NCI-H1436 (cell line): ENCODE measurements at places on chromosomes 7 and 10.

GRCh38 chr10:86045896-86046295 is 320.7 kb downstream of the GRID1 start:
- DNase-seq, result no peak

DNA sequence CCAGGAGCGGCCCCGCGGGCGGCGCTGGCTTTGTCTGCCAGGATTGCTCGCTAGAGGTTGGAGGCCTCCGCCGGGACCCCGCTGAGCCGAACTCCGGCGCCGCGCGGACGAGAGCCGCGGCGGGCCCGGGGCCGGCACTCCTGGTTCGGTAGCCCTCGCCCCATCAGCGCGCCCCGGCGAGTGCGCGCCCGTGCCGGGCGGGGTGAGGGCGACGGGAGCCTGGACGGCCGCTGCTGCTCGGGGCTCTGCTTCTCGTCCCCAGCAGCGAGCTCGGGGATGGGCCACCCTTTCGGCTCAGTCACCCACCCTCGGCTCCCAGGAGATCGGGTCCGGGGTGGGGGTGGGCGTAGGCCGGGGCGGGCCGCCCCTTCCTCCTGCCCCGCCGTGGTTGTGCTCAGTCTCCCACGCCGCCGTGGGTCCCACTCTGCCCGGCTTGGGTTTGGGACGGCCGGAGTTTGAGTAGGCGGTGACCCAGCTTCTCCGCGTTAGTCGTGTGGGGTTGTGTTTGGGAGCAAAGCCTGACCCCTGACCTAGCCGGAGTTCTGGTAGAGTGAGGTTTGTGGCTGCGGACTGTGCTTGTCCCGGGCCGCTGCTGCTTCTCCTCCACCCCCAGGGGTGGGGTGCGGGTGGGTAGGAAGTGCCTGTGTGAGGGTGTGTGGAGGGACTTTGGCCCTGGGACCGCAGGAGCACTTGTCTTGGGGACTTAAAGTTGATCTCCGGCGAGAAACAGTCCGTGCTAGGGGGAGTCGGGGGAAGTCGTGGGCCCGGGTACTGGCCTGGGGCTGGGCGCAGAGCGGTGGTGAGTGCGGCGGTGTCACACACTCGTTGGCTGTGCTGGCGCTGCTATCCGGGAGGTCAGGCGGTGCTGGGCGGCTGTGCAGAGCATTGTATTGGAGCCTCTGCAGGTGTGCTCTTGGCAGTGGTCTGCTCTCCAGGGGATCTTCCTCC is 677 bp downstream of the TSPAN14 start:
- no peak for DNase-seq

- peak; percentile 35 for DNase-seq
Measured at GRCh38 chr7:73308665-73309214, at the start of gene NSUN5. Gene NSUN5, minus strand, starts transcription at chr7:73308826. Its CDS starts 36 bp downstream, at chr7:73308790.

DNA sequence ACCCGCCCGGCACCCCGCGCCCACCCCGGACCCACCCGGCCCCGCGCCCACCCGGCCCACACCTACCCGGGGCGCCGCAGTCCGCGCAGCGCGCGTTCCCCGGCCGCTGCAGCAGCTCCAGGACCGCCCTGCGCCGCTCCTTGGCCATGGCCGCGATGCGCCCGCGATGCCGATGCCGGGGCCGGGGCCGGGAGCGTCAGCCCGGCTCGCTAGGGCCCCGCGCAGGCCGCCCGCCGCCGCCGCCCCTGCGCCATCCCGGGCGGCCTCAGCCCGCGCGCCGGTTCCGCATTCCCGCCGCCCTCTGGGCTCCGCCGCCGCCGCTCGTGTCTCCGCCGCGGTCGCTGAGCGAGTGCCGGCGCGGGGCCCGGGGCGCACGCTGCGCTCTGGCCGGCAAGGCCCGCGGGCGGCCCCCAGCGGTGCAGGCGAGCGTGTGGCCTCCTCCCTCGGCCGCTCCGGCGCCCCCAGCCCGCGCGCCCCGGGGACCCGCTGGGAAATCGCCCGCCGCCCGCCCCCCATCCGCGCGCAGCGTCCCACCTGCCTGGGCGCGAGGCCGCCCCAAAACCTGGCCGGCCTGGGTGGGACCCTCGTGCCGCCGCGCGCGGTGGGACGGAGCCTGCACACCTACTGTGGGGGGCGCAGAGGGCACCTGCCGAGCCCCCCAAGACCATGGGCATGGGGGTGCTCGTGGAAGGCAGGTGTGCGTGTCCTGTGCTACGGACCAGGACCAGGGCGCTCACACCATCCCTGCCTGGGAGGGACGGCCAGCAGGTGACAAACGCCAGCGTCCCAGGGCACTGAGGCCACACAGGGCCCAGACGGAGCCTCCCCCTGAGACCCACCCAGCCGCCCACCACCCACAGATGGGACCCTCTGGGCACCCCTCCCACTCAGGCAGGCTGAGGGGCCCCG is at the start of gene ADAP1:
Gene ADAP1 (minus strand): TSS at position 351 of the 909 bp plus-strand sequence. CDS start 203 bp downstream, at position 148.
- no peak for DNase-seq

DNA sequence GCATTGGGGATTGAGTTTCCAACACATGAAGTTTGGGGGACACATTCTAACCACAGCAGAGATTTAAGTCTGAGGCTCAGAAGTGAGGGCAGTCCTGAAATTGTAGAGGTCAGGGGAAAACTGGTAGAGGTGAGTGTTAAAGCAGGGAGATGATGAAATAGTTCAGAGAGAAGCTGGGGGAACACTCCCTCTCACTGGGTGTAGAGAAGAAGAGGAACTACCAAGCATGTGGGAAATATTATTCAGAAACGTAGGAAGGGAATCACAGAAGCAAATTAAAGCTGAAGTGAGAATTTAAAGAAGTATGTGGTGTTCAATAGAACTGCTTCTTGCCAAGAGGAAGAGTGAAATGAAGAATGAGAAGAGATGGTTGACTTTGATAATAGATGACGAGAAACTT is 121.5 kb upstream of the FAM3C start:
- DNase-seq, result no peak

- DNase-seq, result no peak
Measured at GRCh38 chr7:1017586-1018333, 26.6 kb upstream of the GPR146 start.

- peak; percentile 47 for DNase-seq
Measured at GRCh38 chr10:68560186-68560942, at the start of gene TET1. Gene TET1, plus strand, starts transcription at chr10:68560337. Its CDS starts 12,002 bp downstream, at chr10:68572339.

DNA sequence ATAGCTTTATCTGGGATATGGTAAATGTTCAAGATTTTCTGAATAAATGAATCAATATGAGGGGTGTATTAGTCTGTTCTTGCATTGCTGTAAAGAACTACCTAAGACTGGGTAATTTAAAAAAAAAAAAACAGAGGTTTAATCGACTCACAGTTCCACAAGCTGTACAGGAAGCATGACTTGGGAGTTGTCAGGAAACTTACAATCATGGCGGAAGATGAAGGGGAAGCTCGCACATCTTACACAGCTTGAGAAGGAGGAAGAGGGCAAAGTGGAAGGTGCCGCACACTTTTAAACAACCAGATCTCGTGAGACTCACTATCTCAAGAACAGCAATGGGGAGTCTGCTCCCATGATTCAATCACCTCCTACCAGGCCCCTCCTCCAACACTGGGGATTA is 32.5 kb upstream of the OTUD1 start:
- DNase-seq, result no peak

GRCh38 chr10:17074541-17074847 is 55.1 kb downstream of the CUBN start:
- DNase-seq, result no peak

DNA sequence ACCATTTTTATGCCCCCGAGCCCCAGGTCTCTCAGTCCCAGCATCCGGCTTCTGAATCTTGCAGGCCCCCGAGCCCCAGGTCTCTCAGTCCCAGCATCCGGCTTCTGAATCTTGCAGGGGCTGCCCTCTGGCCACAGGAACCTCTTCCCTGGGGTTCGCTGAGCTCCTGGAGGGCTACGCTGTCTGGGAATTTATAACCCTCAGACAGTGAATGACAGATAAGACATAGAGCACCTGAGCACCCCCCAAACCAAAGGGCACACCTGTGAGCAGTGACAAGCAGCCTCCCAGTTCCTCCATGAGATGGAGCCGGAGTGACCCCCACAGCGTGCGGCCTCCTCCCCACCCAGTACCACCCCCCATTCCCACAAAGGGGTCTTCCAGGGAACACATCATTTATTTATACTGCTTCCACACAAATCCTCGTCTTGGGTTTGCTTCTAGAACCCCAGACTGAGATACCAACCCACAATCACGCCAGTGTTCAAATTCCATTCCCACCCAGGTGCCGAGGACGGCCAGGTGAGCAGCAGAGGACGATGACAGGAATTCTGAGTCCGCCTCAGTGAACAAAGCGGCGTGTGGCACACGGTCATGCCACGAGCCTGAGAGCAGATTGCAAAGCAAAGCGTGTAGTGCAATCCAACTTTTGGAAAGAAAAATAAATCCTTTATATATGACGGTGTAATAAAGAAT is 57.7 kb upstream of the FAM20C start:
- DNase-seq, result no peak

- no peak for DNase-seq
Measured at GRCh38 chr10:83122336-83122735, 1017.0 kb upstream of the GHITM start.

DNA sequence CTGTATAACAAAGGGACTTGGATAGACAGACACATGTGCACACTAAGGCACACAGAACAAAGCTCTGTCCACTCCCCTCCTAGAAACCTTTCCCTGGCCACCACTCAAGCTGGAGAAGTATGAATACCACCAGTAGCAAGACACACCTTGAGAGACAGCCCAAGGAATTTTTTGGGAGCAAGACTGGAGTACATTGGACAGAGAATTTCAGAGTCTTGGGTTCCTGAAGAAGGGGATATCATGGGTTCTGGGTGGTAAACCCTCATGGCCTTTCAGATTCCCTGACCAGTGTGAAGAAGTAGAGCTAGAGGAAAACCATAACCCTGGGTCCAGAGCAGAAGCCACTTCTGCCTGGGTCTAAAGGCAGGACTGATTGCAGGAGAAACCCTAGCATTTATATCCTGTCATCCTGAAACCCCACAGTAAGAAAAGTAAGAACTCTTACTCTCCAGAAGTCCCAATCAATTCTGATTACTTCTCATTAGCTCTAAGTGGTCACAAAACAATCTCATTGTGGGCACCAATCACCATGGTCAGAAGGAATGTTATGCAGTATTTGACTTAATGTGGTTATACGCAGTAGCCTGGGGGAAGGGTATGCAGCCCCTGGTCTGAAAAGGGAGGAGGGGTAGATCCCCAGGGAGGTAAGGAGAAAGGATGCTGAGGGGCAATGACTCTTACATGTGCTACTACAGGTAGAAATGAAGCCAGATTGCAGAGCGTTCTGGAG is 20.4 kb upstream of the MACC1 start:
- DNase-seq, result no peak

- DNase-seq, result no peak
Measured at GRCh38 chr7:1268076-1268815, 35.6 kb downstream of the UNCX start.

DNA sequence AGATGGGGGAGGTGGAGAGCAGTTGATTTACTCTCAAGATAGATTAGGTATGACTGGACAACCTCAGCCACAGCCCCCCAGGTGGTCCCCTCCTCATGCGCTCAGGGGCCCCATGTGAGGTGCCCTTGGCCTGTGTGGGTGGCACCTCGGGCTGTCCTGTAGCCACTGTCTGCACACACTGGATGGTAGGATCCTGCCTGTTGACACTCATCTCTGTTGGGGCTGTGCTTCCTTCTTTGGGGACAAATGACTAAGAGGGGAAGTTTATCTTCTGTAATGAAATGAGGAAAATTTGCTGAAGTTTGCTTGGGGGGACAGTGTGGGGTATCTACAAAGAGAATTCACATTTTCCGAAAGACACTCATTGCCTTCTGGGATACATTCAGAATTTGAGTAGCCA is 53.6 kb upstream of the ANTXRL start:
- no peak for DNase-seq

DNA sequence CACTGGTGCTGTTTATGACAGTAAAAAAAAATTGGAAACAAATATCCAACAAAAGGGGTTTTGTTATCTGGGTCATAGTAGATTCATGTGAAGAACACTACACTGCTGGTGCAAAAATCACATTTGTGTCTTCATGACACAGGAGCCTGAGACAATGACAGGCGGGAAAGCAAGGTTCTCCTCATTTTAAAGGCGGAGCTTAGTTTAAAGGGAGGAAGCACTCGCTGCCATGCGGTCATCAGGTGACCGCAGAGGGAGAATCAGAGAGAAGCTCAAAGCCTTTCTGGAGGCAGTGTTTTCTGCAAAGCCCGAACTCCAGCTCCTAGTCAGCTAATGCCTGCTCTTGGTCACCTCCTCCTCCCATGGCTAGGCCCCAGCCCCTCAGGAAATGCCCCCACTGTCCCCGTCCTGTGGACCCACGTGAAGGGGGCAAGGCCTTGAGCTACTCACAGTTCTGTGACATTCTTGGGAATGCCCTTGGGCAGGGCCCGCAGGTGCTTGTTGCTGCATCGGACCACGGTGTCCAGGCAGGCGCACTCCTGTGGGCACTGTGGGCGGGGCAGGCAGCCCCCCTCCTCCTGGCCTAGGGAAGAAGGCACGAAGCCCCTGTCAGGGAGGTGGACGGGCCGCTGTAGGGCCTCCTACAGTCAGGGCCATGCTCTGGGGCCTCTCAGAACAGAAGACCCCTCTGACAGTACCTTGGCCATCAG is 146.1 kb downstream of the SLIT1 start:
- DNase-seq, result no peak

- no peak for DNase-seq
Measured at GRCh38 chr7:105015390-105015965, 1.5 kb downstream of the KMT2E start.

DNA sequence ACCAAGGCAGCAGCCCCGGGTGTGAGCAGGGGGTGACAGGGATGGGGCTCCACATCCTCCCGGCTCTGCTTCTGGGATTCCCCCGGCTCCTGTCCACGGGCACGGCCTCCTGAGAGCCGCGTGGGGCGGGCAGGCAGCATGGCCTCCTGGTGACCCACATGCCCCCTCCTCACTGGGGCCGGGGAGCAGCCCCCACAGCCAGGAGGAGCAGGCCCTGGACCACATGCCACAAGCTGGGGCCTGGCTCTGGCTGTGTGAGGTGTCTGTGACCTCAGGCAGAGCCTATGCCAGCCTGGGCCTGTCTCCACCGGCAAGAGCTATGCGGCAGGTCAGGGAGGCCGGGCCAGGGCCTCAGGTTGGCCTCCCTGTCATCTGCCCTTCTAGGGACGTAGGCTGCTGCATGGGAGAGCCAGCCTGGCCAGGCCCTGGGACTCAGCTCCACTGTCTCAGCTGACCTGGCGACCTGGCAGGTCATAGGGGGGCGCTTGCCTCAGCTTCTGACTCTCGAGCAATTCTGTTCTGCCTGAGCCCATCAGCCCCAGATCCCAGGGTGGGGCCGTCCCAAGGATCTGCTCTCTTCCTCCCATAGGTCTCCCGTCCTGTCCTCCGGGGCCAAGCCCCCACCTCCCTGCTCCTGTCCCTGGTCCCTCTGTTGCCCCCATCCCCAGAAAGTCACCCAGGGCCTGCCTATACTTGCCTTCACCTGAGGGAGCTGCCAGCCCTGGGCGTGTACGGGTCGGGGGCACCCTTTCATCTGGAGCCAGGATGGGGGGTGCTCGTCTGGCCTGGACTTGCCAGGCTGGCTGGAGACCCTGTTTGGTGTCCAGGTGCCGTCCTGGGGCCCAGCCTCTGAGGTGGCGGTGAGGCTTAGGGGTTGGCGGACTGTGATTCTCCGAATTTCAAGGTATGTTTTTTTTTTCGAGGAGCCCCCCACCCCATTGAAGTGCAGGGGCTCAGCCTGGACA is 3.9 kb upstream of the TMEM184A start:
- DNase-seq, result no peak
